ENCODE measurements at places on chromosomes 12 and 14.

- no peaks in the 10 kb centered on the region for H3K36me3 ChIP-seq
- H3K27ac ChIP-seq, result no peak overlapping the region
- no peak overlapping the region for H3K4me3 ChIP-seq
- no peak for DNase-seq
Observed at GRCh38 chr12:62891805-62892549, 43.0 kb downstream of the PPM1H start.

- H3K4me1 ChIP-seq, result peaks cover 47% of the 10 kb centered on the region
- no peak overlapping the region for H3K27ac ChIP-seq
- DNase-seq, result no peak
Observed at GRCh38 chr12:104538056-104538455, 81.3 kb downstream of the CHST11 start.

DNA sequence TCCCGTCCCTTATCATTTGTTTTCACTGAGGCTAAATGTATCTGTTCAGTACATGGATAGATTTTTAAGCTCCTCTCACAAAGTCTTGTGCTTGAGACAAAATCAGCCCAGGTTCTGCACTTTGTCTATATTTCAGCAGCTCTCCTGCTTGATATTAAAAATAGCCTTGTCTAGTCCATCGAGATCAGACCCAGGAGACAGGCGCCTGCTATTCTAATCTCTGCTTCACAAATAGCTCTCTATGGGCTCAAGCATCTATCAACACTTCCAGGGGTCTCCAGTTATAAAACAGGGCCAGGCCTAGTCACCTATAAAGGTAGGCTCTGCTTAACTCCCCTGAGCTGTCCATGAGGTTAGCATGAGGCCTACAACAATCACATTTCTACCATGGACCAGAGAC, 62.5 kb downstream of the ZFP36L1 start:
- no peaks in the 10 kb centered on the region for H3K27me3 ChIP-seq
- no peak for DNase-seq
- peak overlapping the region; percentile 71 for H3K27ac ChIP-seq
- no peaks in the 10 kb centered on the region for H3K36me3 ChIP-seq
- H3K4me1 ChIP-seq, result peaks cover 53% of the 10 kb centered on the region

GRCh38 chr12:60967128-60967527, 1293.1 kb upstream of the USP15 start:
- no peak overlapping the region for H3K4me3 ChIP-seq
- no peak overlapping the region for H3K27ac ChIP-seq
- H3K27me3 ChIP-seq, result no peaks in the 10 kb centered on the region
- H3K36me3 ChIP-seq, result no peaks in the 10 kb centered on the region

DNA sequence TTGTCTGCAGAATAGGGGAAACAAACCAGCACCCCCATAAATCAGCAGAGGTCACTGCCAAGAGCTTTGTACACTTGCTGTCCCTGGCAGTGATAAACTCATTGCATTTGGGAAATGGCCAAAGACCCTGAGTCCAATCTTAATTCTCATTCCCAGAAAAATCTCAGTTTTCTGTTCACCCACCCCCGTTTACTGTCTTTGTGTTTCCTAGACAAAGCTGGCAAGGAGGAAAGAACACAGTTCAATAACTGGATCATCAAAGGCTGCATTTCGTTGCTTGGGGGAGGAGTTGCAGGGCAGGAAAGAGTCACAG, 365.1 kb downstream of the DPF3 start:
- H3K4me1 ChIP-seq, result peaks cover 39% of the 10 kb centered on the region
- H3K36me3 ChIP-seq, result peaks cover 10% of the 10 kb centered on the region

GRCh38 chr12:92608151-92609091, 94.4 kb upstream of the PLEKHG7 start:
- peak overlapping the region; percentile 43 for H3K4me3 ChIP-seq
- H3K4me1 ChIP-seq, result peaks cover 10% of the 10 kb centered on the region
- H3K27me3 ChIP-seq, result no peaks in the 10 kb centered on the region
- H3K36me3 ChIP-seq, result no peaks in the 10 kb centered on the region

GRCh38 chr12:101414533-101415119, 7.1 kb upstream of the ARL1 start:
- no peaks in the 10 kb centered on the region for H3K36me3 ChIP-seq
- no peak for DNase-seq
- H3K27ac ChIP-seq, result no peak overlapping the region

DNA sequence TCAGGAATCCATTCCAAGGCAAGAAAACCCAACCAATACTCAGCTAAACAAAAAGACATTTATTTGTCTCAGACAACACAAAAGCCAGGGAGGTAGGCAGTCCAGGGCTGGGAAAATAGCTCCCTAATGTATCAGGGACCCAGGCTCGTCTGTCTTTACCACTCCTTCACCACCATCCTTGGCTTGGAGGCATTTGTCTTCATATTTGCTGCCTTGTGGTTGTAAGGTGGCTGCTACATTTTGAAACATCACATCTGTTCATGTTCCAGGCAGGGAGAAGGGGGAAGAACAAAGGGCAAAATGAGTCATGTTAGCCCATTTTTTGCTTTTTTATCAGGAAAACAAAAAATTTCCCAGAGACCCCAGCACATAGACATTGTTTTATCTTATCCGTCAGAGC, 44.8 kb upstream of the PCED1B start:
- H3K4me1 ChIP-seq, result peaks cover 13% of the 10 kb centered on the region
- H3K27ac ChIP-seq, result no peak overlapping the region
- no peak for DNase-seq
- H3K4me3 ChIP-seq, result no peak overlapping the region
- no peaks in the 10 kb centered on the region for H3K27me3 ChIP-seq
- no peaks in the 10 kb centered on the region for H3K36me3 ChIP-seq

DNA sequence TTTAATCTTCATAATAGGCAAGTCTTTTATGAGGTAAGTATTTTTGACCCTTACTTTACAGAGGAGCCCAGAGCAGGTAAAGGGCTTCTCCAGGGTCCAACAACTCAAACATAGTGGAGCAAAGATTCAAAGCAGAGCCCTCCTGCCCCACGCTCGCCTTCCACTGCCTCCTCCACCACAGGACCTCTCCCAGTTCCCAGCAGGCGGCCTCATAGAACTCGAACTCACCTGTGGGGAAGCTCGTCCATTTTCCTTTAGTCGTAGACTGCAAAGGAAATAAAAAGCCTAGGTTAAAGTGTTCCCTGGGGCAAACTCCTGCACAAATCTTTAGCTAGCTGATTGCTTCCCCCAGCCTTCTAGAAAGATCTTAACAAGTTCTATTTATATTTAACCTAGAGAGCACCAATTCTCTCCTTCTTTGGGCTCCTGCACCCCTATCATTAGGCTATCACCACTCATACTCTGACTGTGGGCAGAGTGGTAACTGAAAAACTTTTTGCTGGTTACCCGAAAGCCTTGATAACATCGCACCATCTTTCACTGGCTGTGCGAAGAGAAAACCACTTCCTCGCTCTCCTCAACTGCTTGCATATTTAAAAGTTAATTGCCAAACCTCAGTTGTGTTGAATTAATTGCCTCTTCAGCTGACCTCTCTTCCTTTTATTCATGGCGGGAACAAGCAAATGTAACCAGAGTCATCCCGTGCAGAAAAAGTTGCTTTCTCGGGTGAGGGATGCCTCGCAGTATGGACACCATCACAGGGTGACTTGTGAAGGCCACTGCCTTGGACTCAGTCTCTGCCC, 299.6 kb downstream of the DPF3 start:
- H3K4me1 ChIP-seq, result peaks cover 29% of the 10 kb centered on the region
- H3K27ac ChIP-seq, result no peak overlapping the region
- H3K27me3 ChIP-seq, result no peaks in the 10 kb centered on the region
- peak overlapping the region; percentile 1 for H3K4me3 ChIP-seq

DNA sequence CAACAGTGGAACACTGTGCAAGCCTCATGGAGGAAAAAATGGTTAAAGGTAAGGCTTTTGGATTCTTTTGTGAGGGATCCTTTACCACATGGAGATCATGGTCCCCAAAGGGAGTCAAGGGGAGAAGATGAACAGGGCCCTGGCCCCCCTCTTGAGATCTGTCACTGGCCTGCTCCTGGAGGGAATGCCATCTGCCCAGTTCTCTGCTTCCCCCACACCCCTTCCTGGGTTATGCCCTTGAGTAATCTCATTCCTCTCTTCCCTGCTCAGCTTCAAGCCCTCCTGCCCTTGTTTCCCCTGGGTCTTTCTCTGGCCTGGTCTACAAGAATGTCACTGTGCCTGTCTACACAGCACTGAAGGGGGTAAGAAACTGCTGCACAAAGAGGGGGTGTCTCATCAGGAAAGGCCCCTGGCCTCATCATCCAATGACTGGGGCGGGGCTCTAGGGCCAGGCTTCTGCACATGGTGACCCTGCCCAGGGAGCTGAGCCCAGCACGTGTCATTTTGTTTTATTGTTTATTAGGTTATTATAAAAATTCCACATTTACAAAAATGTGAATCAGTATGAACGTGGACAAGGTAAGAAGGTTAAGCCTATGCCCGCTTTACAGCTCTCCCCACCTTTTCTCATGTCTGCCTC, 30.3 kb downstream of the PIGH start:
- H3K36me3 ChIP-seq, result no peaks in the 10 kb centered on the region
- H3K27me3 ChIP-seq, result peaks cover 12% of the 10 kb centered on the region
- no peak for DNase-seq
- no peak overlapping the region for H3K4me3 ChIP-seq
- peaks cover 7% of the 10 kb centered on the region for H3K4me1 ChIP-seq

- H3K4me1 ChIP-seq, result peaks cover 14% of the 10 kb centered on the region
- no peak overlapping the region for H3K27ac ChIP-seq
- no peak for DNase-seq
- peaks cover 16% of the 10 kb centered on the region for H3K27me3 ChIP-seq
- no peaks in the 10 kb centered on the region for H3K36me3 ChIP-seq
- H3K4me3 ChIP-seq, result peak overlapping the region; percentile 88
Observed at GRCh38 chr12:44876544-44877410, 662 bp upstream of the NELL2 start.

- H3K4me3 ChIP-seq, result no peak overlapping the region
- no peaks in the 10 kb centered on the region for H3K27me3 ChIP-seq
- peak overlapping the region; percentile 48 for H3K27ac ChIP-seq
- no peak for DNase-seq
Observed at GRCh38 chr14:61571917-61572316, 123.4 kb upstream of the HIF1A start.

- peaks cover 20% of the 10 kb centered on the region for H3K4me1 ChIP-seq
- no peak for DNase-seq
- H3K27me3 ChIP-seq, result no peaks in the 10 kb centered on the region
- H3K27ac ChIP-seq, result peak overlapping the region; percentile 100
Observed at GRCh38 chr14:34872822-34873588, 2.2 kb downstream of the BAZ1A start.

- no peak overlapping the region for H3K27ac ChIP-seq
- peaks cover 47% of the 10 kb centered on the region for H3K36me3 ChIP-seq
- no peak for DNase-seq
- H3K4me1 ChIP-seq, result no peaks in the 10 kb centered on the region
- H3K4me3 ChIP-seq, result no peak overlapping the region
- H3K27me3 ChIP-seq, result no peaks in the 10 kb centered on the region
Observed at GRCh38 chr12:16036073-16036472, 124.9 kb downstream of the DERA start.

DNA sequence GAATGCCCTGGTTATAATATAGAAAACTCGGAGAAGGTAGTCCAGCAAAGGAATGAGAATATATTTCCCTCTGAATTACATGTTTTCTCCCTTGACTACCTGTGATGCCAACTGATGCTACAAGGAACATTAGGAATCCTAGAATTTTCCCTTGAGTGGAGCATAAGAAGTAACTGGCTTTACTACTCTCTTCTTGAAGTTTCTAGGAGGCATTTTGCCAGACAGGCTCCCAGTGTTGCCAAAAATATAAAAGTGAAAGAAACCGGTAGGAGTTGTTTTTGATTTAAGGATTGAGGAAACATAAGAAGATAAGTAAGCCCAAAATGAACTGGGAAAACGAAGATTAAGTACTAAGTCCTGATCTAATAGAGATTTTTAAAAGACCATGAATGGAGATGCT, 693.4 kb downstream of the NOVA1 start:
- H3K36me3 ChIP-seq, result no peaks in the 10 kb centered on the region
- DNase-seq, result no peak
- H3K27ac ChIP-seq, result no peak overlapping the region
- H3K27me3 ChIP-seq, result no peaks in the 10 kb centered on the region

DNA sequence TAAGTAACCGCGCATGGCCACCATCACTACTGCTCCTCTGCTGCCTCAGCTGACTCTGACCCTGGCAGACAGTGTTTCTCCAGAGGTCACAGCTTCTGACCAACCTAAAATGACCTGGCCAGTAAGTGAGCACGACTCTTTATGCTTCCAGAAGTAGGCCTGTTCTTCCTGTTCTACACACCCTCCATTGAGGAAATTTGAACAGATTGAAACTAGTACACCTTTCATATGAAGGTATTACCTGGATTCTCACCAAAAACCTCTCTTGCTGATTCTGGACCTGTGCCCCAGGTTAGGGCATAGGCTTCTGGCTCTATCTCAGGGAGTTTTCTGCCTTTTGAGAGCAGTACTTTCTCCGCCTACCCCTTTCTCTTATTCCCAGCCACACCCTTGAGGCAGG, 178.4 kb upstream of the FRMD6 start:
- H3K4me1 ChIP-seq, result no peaks in the 10 kb centered on the region
- H3K36me3 ChIP-seq, result no peaks in the 10 kb centered on the region
- H3K4me3 ChIP-seq, result no peak overlapping the region
- H3K27ac ChIP-seq, result no peak overlapping the region
- peaks cover 9% of the 10 kb centered on the region for H3K27me3 ChIP-seq
- DNase-seq, result no peak

- peaks cover 27% of the 10 kb centered on the region for H3K4me1 ChIP-seq
- H3K27me3 ChIP-seq, result no peaks in the 10 kb centered on the region
- peak overlapping the region; percentile 100 for H3K4me3 ChIP-seq
Observed at GRCh38 chr14:61761557-61761956, 663 bp upstream of the SNAPC1 start.

DNA sequence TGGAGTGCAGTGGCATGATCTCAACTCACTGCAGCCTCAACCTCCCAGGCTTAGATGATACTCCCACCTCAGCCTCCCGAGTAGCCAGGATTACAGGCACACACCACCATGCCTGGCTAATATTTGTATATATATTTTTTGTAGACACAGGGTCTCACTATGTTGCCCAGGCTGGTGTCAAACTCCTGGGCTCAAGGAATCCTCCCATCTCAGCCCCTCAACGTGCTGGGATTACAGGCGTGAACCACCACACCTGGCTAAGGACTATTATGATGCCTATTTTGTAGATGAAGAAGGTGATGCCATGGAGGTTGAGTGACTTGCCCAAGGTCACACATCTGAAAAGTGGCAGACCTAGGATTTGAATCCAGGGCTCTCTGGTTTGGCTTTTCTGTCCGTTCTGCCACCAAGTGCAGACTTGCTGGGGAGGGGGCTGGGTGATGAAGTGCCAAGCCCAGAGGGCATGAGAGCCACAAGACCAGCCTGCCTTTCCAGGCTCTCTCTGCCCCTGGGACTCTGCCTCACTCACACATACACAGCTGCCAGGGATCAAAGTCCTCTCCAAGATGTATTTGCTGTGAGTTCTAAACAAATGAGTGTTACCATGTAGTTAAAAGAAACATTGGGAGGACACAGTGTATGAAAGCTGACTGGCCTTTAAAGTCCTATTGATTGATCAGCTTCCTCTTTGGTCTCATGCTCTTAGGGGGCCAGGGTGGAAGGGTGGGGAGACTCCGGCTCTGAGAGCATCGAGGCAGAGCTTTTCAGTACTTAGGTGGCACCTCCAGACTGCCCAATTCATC, 21.3 kb upstream of the RBM19 start:
- H3K4me3 ChIP-seq, result no peak overlapping the region
- peaks cover 13% of the 10 kb centered on the region for H3K27me3 ChIP-seq
- no peak overlapping the region for H3K27ac ChIP-seq
- no peaks in the 10 kb centered on the region for H3K4me1 ChIP-seq
- no peak for DNase-seq

- peaks cover 7% of the 10 kb centered on the region for H3K36me3 ChIP-seq
- H3K27me3 ChIP-seq, result no peaks in the 10 kb centered on the region
- no peak overlapping the region for H3K27ac ChIP-seq
- H3K4me3 ChIP-seq, result no peak overlapping the region
- DNase-seq, result no peak
Observed at GRCh38 chr12:124513297-124513867, 54.0 kb downstream of the NCOR2 start.

Measured in memory B cell (primary cell).